ENCODE measurements at places on chromosomes 11 and 22. TPM values are rescaled to one million over a fixed set of nuclear protein-coding genes. Genes with fewer than 3 reads are reported as not detected.

Gene OR52W1
- not detected for polyA plus RNA-seq

Gene ABCG4
- polyA plus RNA-seq: not detected

GRCh38 chr22:29090039-29090438 is 17.2 kb downstream of the KREMEN1 start:
- H3K4me1 ChIP-seq: no peaks in the 10 kb centered on the region
- DNase-seq: no peak
- peaks cover 6% of the 10 kb centered on the region for H3K27me3 ChIP-seq
- H3K36me3 ChIP-seq: no peaks in the 10 kb centered on the region
- no peak overlapping the region for H3K27ac ChIP-seq
- H3K4me3 ChIP-seq: no peak overlapping the region

- H3K4me1 ChIP-seq: peaks cover 39% of the 10 kb centered on the region
- no peaks in the 10 kb centered on the region for H3K36me3 ChIP-seq
- H3K4me3 ChIP-seq: peak overlapping the region; percentile 46
- no peak for DNase-seq
- peaks cover 7% of the 10 kb centered on the region for H3K27me3 ChIP-seq
- peak overlapping the region; percentile 94 for H3K27ac ChIP-seq
These were observed 6.5 kb downstream of the ADORA2A start for GRCh38 chr22:24433828-24434470.

GRCh38 chr11:71214553-71215424 is 37.6 kb downstream of the SHANK2 start:
- no peaks in the 10 kb centered on the region for H3K27me3 ChIP-seq
- H3K4me1 ChIP-seq: no peaks in the 10 kb centered on the region
- no peak overlapping the region for H3K27ac ChIP-seq
- no peaks in the 10 kb centered on the region for H3K36me3 ChIP-seq
- no peak overlapping the region for H3K4me3 ChIP-seq

- no peaks in the 10 kb centered on the region for H3K4me1 ChIP-seq
- no peak overlapping the region for H3K4me3 ChIP-seq
- H3K36me3 ChIP-seq: no peaks in the 10 kb centered on the region
- H3K27me3 ChIP-seq: peaks cover 18% of the 10 kb centered on the region
- H3K27ac ChIP-seq: no peak overlapping the region
These were observed 1505.2 kb downstream of the TBC1D22A start for GRCh38 chr22:48267681-48268080.

Gene TMPRSS5
- not detected for polyA plus RNA-seq

Data from immature natural killer cell (primary cell).